ENCODE measurements at places on chromosomes 2 and 18.

- DNase-seq, result no peak
Observed at GRCh38 chr2:10085043-10085667, 4.9 kb upstream of the CYS1 start.

GRCh38 chr2:2703172-2703571 is 372.1 kb upstream of the MYT1L start:
- no peak for DNase-seq

GRCh38 chr2:150379166-150379565 is 108.3 kb downstream of the RND3 start:
- DNase-seq, result no peak

GRCh38 chr2:26081556-26081955 is 47.7 kb downstream of the RAB10 start:
- DNase-seq, result no peak

GRCh38 chr2:129798301-129798581 is 181.2 kb upstream of the RAB6C start:
- DNase-seq, result no peak

- DNase-seq, result no peak
Observed at GRCh38 chr2:190440113-190440512, 32.0 kb downstream of the MFSD6 start.

GRCh38 chr18:50158866-50159653 is 35.9 kb downstream of the MYO5B start:
- DNase-seq, result no peak

DNA sequence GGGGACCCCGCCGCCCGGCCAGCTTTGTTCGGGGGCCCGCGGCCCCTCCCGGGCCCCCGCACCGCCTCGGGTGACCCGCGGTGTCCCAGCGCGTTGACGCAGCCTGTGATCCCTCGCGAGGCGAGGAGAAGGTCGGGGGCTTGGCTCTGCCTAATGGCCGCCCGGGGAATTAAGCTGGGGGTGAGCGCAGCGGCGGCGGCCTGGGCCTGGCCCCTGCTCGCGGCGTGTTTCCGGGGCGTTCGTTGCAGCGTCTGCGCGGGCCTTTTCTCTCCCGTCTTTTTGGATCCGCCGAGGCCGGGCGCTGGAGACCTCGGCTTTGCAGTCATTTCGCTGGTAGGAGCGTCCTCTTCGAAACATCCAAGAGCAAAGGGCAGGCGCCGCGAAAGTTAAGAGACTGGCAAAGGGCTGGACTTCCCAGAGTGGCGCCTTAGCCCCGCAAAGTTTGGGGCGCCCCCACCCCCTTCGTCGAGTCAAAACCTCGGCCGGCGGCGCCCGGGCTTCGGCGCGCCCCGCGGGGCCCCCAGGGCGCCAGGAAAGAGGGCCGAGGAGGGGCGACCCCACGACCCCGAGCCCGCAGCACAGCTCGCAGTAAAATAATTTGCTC is 1.3 kb downstream of the SALL3 start:
- peak; percentile 40 for DNase-seq

GRCh38 chr2:215879331-215879730 is 134.0 kb downstream of the MREG start:
- no peak for DNase-seq

GRCh38 chr18:68267583-68267982 is 447.3 kb downstream of the TMX3 start:
- no peak for DNase-seq

DNA sequence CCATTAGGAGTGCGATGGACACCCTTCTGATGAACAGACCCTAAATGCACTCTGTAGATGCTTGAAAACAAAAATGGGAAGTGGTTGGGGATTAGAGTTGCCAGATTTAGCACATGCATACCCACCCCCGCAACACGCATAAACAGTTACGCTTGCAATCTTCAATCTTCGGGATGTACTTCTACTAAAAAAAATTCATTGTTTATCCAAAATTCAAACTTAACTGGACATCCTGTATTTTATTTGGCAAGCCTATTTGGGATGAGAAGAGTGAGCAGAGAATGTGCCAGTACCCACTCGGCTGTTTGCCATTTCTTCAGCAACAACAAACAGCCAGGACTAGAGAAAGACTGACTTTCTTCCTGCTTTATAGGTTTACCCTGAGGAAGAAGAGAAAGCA is 18.4 kb downstream of the KIAA2012 start:
- no peak for DNase-seq

DNA sequence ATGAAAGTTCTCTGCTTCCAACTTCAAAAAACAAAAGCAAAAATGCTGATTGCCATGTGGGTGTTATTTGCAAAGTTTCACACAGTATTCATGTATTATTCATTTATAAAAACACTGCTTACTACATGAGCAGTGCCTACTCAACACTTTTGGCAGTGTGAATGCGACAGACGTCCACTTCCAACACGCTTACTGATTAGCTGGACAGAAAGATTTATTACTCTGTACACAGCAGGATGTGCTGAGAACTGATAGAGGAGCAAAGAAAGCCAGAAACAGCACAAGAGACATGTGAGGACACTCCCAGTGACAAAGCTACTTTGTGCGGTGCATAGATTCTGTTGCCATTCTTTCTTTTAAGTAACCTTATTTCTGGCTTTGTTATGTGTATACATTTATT is 258.8 kb downstream of the DLGAP1 start:
- DNase-seq, result no peak

GRCh38 chr18:48851599-48851960 is 99.2 kb downstream of the SMAD7 start:
- no peak for DNase-seq

- DNase-seq, result no peak
Observed at GRCh38 chr2:18777250-18777812, 188.0 kb upstream of the NT5C1B start.

DNA sequence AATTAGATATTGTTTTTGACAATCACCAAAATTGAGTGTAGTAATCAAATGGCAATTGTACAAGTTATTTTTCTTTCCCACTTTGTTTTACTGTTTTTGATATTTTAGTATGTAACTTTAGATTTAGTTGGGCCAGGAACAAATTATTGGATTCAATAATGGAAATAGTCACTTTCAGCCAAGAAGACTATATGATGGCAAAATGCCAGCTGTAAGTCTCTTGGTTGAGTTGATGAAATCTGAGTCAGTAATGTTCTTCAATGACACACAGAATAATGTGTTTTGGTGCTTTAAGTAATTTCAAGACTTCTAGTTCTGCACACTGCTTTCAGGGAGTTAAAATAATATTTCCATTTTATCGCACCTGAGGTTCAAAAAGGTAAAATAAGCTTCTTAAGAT is 2022.0 kb upstream of the CELF4 start:
- DNase-seq, result no peak

GRCh38 chr2:75675908-75676307 is 29.3 kb downstream of the MRPL19 start:
- no peak for DNase-seq

DNA sequence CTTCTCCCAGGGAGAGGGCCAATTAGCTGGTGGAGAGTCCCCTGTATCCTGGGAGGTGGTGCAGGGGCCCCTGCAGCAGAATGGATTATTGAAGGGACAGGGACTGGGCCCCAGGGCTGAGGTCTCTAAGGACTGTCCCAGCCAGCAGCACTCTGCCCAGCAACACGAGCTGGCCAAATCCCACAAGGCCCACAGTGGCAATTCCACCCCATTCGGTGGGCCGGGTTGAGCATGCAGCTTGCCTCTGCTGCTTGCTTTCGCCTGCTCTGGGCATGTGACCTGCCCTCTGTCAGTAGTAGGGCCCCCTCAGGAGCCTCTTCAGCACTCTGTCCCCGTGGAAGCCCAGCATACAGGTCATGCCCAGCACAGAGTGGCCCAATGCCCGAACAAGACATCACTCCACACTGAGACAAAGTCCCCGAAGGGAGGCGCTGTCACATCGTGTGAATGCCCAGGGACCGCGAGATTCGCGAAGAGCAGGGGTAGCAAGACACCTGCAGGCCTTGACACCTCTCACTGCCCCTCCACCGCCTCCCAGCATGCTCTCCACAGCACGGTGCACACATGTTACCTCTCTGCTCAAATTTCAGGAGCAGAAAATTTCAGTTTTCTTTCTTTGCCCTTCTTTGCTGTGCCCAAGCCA is 65.4 kb downstream of the CRACDL start:
- no peak for DNase-seq

DNA sequence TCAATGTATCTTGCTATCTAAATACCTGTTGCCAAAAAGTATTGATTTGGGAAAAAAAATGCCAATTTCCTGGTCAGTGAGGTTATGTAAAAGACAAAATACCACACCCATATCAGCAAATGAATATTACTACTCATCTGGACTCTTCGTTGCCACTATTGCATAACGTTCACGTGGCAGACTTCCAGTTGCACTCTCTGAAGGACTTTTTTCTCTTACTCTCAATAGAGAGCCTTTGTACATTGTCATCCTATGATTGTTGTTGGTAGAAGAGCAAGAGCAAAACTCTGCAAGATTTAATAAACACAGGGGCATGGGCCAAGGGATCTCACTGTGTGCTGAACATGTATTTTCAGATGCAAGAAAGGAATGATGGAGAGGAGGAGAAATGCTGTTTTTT is 689.8 kb downstream of the MBD2 start:
- no peak for DNase-seq

GRCh38 chr2:210792000-210792399 is 235.6 kb downstream of the CPS1 start:
- no peak for DNase-seq

DNA sequence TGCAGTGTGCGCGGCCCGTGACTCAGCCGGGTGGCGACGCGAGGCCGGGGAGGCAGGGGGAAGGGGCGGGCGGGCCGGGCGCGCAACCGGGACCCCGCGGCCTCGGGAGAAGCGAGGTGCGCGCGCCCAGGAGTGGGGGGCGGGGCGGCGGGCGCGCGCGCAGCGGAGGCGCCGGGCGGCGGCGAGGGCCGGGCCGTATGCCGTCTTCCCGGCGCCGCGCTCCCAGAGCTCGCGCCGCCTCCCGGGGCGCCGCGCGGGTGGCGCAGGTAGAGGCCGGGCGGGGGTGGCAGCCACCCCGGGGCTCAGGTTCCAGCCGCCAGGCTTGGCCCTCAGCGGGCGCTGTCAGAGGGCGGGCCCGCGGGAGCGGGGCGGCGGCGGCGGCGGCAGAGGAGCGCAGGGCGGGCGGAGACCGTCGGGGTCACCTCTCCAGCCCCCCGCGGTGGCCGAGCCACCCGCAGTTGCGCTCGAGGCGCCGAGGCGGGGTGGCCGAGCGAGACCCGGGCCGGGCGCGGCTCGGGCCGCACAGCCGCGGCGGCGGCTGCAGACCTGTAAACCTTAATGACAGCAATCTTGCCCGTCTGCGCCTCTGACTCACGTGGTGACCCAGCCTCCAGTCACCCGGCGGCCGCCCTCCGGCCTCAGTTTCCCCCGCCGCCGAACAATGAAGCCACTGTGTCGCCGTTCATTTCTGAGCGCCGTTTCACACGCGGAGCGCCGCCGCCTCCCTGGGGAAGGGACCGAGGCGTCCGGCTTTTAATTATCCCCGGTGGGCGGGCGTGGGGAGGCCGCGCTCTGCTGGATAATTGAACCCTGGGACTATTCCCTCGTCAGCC is 25.3 kb upstream of the SMAD7 start:
- peak; percentile 70 for DNase-seq

GRCh38 chr2:100392715-100393114 is 24.8 kb downstream of the CHST10 start:
- DNase-seq, result no peak

GRCh38 chr2:8307606-8308180 is 374.2 kb upstream of the ID2 start:
- DNase-seq, result peak; percentile 14
